Stimulated activated CD4-positive, alpha-beta T cell treated with anti-CD3 and anti-CD28 coated beads, Interleukin-1b, Interleukin-23, amount 100 ng/mL, for 1 hour (primary cell): ENCODE measurements at places on chromosomes 4 and X.

DNA sequence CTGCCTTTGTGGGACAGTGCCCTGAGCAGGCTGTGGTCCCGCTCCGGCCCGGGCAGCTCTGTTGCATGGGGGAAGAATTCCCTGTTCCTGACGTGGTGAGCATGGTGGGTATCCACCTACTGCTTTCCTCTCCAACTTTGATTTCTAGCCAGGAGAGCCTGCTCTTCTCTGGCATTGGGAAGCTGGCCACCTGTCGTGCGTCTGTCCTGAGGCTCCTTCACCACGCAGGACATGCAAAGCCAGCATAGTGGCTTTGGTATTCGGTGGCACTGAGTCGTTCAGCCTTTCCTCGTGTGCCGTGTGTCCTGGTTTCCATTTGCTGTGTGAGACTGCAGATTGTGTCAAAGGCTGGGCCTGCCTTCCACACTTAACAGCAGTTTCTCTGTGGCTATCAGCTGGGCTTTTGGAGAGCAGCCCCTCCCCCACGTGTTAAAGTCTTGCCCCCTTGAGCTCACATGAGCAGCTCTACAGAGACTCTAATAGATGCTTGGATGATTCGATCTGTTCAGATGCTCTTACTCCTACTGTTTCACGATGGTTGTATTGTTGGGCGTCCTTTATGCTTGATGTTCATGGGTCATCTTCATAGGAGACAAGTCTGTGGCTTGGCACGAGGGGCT is 46.3 kb upstream of the CLCN4 start:
- DNase-seq: no peak

- no peak for DNase-seq
Observed at GRCh38 chr4:8891646-8892555, 20.3 kb upstream of the HMX1 start.

DNA sequence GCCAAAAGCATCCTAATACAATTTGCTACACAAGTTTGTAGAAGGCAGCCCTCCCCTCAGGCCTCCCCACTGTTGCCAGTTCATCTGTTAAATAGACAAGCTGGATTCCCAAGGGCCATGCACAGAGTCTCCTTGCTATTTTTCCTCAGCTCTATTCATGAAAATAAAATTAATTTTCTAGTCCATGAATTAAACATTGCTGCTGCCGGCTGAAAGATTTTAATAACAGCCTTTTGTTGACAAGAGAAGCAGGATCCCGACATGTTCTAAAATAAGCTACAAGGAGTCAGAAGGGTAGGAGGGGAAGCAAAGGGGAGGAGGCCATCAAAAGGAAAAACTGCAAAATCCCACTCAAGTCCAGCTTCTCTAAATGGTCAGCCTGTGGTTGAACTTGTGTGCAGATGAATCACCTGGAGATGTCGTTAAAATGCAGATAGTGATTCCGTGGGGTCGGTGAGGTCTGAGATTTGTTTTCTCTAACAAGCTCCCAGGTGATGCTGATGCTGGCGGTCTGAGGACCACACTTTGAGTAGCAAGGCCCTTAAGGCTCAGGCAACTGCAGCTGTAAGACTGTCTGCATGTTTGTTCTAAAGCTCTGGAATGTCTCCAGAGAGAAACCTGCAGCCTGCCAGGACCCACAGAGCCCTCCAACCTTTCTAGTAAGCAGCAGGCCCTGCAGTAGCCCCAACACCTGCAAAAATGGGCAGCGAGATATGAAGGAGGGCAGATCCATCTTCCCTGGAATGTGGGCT is 9.4 kb downstream of the SCD5 start:
- DNase-seq: no peak

DNA sequence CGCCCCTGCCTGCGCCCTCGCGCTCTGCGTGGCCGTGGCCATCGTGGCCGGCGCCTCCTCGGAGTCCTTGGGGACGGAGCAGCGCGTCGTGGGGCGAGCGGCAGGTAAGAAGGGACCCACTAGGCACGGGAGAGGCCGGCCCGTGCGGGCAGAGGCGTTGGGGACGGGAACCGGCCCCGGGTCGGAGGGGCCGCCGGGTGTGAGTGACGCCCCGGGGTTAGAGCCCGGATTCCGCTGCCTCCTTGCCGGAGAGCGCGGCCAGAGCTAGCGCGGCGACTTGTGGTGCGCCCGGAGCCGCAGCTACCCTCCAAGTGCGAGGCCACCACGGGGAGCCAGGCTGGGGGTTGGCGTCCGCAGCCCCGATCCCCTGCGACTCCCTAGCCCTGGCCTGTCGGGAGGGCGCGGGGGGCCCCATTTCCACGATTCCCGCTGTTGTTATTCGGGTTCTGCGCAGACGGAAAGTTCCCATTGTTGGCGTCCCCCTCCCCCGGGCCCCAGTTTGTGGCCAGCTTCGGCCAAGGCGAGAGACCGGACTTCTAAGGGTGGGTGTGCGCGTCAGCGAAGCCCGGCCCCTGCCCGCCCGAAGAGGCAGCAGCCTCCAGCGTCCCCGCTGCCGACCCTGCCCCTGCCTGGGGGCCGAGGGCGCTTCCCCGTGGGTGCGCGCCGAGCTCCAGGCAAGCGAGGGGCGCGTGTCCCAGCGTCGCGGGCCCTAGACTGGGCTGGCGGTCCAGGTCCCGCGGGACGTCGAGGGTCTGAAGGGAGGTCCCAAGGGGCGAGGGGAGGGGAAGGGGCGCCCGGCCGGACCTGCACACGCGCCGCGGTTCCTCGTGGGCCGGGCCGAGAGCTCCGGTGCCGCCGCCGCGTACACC is 1.1 kb downstream of the FGFR3 start:
- no peak for DNase-seq

DNA sequence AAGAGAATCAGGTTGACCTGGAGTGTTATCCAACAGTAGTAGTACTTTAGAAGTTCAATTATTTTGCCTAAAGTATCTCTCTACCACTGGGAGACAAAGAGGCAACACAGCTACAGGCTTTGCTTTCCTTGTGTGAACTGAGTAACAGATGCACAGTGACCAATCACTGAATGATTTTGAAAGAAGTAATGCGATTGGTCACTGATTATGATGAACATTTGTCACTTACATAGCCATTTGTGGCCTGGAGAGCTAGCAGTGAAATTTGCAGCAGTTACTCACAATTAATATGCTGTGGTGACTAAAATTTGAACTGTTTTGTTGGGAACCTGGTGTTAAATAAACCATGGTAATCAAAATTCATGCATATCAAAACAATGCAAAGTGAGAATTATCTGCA is 508.7 kb upstream of the DIPK2B start:
- DNase-seq: no peak
